ENCODE measurements at places on chromosomes 6 and 20.
A peak's percentile ranks its signal among the peaks of the same experiment; 100 is the strongest.

DNA sequence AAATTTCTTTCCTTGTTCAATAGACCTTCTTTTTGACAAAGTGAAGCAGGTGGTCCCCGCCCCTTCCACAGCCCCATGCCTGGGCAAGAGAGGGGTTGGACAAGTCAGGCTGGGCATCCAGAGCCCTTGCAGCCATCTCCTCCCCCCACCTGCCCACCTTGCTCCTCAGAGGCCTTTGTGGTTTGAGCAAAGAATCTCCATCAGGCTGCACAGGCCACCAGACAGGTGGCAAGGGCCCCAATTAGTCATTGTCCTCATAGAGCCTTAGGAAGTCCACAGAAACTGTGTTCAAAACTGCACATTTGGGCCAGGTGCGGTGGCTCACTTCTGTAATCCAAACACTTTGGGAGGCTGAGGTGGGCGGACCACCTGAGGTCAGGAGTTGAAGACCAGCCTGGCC lies 1.5 kb upstream of the MAPK13 start:
- peak; percentile 12 for DNase-seq

DNA sequence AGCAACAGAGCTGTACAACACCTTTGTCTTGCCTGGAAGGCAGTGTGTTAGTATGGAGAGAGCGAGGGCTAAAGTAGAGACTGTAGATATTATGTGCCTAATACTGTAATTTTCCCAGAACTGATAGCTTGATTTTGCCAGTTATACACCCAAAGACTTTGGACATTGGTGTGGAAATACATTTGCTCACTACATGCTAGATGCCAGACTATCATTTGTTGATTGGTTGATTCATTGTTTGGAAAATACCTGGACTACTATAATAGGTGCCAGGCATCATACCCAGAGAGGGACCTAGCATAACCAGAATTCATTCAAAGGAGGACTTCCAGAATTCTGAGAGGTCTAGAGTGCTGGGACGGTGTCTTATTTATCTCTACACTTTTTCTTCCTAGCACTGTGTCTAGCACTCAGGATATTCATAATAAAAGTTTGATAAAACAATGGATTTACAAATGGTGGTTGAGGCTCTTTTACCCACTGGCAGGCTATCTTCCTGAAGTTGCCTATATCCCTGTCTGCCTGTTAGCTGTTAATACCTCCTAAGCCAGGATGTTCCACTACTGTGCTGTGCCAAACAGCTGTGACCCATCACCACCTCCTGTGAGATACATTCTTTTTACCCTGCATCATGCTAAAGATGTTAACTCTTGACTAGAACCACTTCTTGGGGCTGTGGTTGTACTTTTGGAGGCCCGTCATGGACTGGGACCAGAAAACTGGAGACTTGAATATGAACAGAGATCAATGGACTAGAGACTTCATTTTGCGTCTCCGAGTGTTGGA lies 72.2 kb upstream of the FUCA2 start:
- no peak for DNase-seq

GRCh38 chr6:373031-373430 lies 18.5 kb upstream of the IRF4 start:
- no peak for DNase-seq

DNA sequence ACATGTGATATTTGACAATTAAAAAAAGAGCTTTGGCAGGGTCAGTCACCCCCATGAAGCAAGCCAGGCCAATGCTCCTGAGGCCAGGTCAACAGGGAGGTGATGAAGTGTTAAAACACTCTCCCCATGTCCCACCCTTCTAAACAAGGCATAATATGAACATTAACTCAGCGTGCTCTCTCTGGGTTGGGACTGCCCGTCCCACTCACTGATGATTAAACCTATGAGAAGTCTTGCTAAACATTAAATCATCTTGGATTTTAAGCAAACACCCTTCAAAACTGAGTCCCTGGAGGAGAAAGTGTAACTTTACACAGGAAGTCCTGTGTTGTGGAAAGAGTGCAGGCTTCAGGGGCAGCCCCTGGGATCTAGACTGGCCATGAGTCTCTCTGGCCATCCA lies 558.5 kb downstream of the CD83 start:
- DNase-seq: no peak

- no peak for DNase-seq
Measured at GRCh38 chr6:5438922-5439584, 177.7 kb downstream of the FARS2 start.

DNA sequence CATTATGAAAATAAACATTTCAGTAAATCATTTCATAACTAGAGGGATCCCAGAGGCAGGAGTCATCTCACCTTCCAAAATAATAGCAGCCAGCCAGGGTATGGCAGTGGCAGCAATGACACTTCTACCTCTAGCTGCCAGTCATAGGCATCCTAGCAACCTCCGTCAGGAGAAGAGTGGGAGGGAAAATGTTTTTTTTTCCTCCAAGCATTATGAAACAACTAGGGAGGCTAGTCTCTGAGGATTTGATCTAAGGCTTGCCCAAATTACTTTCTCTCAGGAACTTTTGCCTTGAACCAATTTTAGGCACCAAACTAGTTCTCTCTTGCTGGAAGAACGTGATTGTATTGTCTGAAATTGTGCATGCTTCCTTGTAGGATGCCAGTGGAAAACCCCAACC lies 208.7 kb upstream of the PREP start:
- DNase-seq: no peak

- no peak for DNase-seq
Measured at GRCh38 chr6:6610031-6610591, 21.6 kb downstream of the LY86 start.

DNA sequence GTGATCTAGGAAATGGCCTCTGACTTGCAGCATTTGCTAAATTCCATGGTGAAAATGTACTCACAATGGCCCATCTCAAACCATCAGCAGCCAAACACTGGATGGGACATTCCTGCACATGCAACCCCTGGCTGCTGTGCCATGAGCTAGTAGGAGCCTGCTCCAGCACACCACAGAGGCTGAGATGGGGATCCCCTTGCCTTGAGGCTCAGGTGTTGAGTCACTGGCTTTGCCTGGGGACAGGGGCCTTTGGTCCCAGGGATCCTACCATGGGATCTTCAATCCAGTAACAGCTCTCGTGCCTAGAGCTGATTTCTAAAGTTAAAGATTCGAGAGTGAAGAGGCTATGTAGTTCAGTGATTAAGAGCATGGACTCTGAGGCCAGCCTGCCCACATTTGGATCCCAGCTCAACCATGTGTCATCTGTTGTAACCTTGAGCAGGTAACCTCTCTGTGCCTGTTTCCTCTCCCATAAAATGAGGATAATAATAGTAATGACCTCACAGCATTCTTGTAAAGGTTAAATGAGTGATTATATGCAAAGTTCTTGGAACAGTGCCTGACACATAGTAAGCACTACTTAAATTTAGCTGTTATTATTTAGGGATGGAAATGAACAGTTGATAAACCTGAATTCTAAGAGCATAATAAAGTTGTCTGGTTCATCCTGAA lies 16.4 kb downstream of the FOXQ1 start:
- no peak for DNase-seq

- DNase-seq: no peak
Measured at GRCh38 chr6:11111769-11112437, 378 bp upstream of the ERVFRD-1 start.

DNA sequence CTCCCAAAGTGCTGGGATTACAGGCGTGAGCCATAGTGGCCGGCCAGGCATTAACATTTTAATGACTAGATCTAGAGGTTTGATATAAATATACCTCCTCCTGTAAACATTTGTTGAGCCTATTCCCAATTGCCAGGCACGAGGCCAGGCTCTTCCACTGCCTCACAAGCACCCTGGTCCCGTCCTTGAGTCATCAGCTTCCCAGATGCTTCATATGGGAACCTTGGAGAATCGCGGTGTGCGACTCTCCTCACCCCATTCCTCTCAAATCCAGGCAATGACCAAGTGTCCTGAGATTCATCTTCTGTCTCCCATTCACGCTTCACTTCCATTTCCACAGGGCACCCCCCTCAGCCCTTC lies 35.9 kb upstream of the PIM1 start:
- DNase-seq: no peak

- DNase-seq: no peak
Measured at GRCh38 chr6:11471261-11471660, 66.3 kb upstream of the TMEM170B start.

DNA sequence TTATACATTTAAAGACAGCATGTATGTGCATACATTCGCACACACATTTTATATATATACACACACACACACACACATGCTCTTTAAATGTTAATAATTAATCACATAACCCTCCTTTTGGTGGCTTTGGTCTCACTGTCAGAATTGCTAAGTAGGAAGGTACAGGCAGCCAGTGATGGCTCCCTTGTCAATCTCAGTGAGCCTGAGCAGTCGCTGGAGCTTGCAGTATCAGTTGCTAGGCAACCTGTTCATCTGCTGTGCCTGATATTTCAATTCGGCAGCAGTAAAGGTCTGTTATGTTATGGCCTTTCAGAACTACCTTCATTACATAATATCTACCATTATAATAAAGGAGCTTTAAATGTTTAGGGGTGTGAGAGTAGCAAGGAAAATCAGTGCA lies 374.3 kb downstream of the LMBRD1 start:
- peak; percentile 44 for DNase-seq

DNA sequence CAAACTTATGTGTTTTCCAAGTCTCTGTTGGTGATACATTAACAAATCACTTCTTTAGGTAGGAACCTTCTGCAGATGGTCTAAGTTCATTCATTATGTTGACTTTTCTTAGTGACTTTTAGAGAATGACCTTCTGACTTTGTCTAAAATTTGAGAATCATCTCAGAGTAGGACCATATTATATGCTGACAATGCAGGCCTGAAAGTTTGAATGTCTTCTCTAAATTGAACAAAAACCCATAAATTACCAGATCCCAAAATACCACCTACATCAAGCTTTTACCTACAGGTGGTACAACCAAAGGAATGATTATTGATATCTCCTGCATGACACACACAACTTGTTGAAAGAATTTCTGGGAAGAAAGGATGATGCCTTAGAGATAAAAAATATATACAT lies 191.5 kb downstream of the SOD2 start:
- no peak for DNase-seq

- DNase-seq: no peak
Measured at GRCh38 chr20:59165396-59165795, 1.8 kb downstream of the ZNF831 start.

DNA sequence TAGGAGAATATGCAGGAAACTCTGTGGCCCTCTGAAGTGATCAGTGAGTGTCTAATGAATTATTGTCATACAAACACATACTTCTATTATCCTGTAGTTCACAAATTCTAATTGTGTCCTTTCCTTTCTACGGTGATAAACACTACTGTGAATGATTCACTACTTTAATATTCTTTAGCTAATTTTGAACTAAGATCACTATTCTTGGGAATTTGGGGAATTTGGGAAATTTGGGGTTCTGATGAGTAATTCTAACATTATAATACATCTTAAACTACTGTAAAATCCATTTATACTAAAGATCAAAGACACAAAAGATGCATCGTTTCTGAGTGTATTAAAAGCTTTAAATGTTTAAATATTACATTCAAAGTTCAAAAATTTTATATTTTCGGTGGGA lies 1287.2 kb upstream of the CITED2 start:
- DNase-seq: no peak

- DNase-seq: no peak
Measured at GRCh38 chr20:41032271-41032670, 3.6 kb downstream of the TOP1 start.

DNA sequence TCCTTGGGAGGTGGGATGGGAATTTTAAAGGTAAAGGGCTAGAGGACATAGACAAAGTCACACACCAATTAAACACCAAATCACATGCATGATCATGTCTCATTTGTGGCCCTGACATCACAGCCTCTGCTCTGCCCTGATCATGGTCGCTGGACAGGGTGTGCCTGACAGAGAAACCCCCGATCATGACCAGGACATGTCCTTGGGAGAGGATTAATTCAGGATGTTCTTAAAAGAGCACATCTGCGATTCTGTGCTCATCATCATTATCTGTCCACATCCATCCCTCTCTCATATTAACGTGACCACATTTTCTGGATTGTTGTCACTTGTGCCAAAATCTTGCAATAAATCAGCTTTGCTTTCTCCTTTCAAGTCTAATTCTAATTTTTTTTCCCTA lies 7.7 kb upstream of the PBOV1 start:
- DNase-seq: no peak

DNA sequence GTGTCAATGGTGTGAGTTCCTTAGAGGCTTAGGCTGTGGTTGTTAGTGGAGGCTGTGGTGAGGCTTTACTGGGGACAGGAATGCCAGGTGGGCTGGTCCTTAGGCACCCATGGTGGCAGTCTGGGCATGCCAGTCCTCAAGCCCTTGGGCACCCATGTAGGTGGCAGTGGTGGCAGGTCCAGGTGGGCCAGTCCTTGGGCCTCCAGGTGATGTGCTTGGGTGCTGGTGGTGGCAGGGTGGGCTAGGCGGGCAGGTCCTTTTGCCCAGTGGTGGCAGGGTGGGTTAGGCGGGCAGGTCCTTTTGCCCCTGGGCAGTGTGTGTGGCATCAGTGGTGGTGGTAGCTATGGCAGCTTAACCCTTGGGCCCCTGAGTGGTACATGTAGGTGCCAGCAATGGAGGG lies 133.8 kb downstream of the FLRT3 start:
- no peak for DNase-seq

- DNase-seq: no peak
Measured at GRCh38 chr20:54475334-54476168, at the start of gene DOK5. Gene DOK5 (plus strand): TSS chr20:54475593. CDS start chr20:54475947, 354 bp downstream.
